ENCODE measurements at places on chromosomes 3 and 15.
A peak's percentile ranks its signal among the peaks of the same experiment; 100 is the strongest.

DNA sequence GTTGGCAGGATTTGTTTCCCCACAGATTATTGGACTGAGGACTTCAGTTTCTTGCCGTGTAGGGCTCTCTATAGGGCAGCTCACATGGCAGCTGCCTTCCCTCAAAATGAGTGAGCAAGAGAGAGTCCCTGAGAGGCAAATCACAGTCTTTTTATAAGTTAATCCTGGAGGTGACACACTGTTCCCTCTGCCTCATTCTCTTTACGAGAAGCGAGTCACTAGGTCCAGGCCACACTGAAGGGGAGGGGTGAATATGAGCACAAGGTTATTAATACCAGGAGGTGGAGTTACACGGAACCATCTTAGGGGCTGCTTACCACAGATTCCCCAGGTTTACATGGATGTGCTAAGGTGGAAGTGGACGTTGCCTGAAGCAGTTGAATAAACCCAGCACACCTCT is 77.0 kb downstream of the LPP start:
- DNase-seq = peak; percentile 39

- no peak for DNase-seq
Measured at GRCh38 chr3:136658946-136659682, 93.1 kb downstream of the STAG1 start.

- no peak for DNase-seq
Measured at GRCh38 chr3:177523872-177524438, 326.7 kb upstream of the TBL1XR1 start.

DNA sequence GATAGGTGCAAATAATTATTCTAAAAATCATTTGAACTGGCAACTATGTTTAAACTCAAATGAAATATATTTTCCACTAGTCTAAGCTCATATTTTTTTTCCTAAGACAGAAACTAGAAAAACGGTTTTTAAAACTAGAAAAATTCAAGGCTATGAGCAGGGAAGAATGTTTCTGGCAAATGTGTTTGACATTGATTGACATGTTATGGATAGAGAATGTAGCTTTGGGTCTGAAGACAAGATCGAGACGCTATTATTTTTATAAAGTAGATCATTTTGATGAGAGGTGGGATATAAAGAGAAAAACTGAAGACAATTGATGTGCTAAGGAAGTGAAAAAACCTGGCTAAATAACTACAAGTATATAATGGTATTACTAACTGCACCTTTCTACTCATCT is 415.2 kb downstream of the GABRB3 start:
- DNase-seq = no peak

- no peak for DNase-seq
Measured at GRCh38 chr3:122754929-122755328, 38.7 kb downstream of the HSPBAP1 start.

GRCh38 chr3:16496008-16496407 is 17.5 kb downstream of the RFTN1 start:
- DNase-seq = no peak

GRCh38 chr15:83714939-83715628 is 61.2 kb downstream of the ADAMTSL3 start:
- DNase-seq = no peak

DNA sequence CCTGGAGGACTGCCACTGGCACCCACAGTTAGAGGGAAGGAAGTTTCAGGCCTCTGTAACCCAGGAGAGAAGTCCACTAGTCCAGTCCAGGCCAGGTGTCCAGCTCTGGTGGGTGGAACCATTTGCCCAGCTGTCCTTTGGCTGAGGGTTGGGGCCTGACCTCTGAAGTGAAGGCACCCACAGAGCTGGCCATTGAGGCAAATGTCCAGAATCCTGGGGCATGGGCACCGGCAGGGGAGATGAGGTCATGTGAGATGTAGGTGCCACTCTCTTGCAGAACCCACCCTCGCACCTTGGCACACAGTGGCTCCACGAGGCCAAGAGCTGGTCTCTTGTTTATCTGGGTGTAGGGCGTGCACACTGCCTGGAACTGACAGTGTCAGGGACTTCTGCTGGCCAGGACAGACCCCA is 162.8 kb downstream of the SMAD6 start:
- no peak for DNase-seq

DNA sequence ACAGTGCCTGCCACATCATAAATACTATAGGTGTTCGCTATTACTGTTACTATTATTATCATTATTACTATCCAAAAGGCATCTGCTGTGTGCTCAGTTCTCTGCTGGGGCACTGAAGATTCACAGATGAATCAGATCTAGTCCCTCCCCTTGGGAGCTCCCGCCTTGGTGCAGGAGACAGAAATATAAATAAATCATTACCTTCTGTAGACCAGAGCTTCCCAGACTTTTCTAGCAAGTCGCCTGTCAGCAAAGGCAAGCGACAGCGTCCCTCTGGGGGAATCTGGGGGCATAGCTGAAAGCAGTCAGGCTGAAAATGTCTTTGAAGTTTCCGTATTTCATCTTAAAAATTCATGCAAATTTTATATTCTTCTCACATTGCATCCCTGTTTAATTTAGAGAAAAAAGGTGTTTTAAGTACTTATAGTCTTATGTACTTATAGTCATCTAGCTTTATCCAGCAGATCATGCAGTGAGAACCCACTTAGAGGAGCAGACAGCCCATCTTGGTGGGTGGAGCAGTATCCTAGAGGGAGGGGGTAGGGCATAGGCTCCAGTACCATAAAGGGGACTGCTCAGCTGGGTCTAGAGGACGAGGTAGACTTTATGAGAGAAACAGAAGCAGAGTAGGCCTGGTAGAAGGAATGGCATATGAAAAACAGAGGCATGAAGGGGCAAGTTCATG is 10.4 kb upstream of the BRPF1 start:
- no peak for DNase-seq

DNA sequence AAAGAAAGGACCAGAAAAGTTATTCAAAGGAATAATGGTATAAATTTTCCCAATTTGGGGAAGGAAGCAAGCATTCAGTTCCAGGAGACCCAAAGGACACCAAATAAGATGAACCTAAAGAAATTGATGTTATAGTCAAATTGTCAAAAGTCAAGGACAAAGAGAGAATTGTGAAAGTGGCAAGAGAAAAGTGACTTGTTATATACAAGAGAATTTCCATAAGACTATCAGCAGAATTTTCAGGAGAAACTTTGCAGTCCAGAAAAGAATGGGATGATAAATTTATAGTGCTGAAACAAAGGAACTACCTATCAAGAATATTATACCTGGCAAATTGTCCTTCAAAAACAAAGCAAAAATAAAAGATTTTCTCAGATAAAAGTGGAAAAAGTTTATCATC is 43.8 kb upstream of the FOXB1 start:
- DNase-seq = no peak

DNA sequence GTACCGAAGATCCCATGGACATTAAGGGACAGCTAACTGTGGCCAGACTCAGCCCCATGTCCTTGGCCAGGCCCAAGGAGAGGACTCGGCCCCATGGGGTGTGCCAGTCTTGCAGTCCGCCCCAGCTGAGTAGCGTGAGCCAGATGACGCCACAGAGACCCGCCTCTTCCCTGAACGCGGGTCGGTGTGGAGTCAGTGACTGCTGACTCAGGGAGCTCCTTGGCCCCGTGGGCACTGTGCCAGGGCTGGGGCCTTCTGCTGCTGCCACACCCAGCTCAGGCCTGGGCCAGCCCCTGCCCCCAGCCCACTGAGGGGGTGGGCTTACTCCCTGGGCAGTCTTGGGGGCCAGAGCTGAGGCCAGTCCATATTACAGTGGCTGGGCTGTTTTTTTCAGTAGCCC is 52.8 kb downstream of the PLXNA1 start:
- DNase-seq = no peak

DNA sequence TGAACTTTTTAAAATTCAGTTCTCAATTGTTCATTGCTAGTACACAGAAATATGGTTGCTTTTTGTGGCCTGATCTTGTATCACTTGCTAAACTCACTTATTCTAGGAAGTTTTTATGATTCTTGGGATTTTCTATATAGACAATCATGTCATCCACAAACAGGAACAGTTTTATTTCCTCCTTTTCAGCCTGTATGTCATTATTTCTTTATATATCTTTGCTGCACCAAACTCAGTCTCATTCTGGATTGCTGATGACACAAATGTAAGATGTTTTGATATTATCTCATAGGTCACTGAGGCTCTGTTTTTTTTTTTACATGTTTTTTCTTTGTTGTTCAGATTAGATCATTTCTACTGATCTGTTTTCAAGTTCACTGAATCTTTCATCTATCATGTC is 71.7 kb downstream of the TTBK2 start:
- no peak for DNase-seq

DNA sequence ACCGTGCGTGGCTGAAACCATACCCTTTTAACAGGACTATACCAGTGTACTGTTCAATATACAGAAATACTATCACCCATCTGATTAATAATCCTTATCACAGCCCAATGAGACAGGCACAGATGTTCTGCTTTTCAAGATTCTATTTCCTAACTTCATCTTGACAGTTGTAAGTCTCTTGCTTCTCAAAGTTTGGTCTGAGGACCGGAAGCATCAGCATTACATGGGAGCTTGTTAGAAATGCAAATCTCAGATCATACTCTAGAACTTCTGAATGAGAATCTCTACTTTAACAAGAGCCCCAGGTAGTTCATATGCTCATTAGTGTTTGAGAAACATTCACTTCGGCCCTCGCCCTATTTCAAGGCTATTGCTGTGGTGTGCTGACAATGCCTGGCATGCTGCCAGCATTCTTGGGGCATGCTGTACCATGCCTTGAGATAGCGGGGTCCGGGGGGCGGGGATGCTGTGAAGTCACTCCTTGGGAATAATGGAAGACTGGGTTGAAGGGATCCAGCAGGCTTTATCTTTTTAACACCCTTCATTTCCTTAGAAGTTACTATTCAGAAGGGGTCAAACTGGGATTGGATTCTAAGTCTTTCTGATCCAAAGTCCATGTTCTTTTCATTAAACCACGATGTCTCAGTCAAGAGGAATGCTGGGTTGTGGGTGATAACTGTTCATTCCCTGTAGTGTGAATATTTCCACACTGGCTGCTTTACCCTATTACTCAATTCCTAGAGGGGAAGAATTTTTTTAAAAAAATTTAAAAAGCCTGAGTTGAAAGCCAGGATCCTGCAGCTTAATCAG is 194.7 kb downstream of the LPP start:
- peak; percentile 92 for DNase-seq

DNA sequence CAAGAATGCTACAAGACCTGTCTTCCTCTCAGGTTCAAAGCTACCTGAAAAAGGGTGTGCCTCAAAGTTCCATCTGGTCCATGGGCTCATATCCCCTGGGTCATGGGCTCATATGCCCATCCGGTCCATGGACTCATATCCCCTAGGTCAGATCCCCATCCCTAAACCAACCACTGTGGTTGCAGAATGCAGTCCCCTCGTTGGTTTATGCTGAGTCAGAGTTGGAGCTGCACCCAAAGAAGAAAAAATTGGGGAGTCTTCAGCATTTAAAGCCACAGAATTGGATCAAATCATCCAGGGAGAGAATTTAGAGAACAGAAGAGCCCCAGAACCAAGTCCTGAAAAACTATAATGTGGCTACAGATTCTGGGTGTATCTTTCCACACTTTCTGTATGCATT is 71.5 kb upstream of the IL12A start:
- no peak for DNase-seq

DNA sequence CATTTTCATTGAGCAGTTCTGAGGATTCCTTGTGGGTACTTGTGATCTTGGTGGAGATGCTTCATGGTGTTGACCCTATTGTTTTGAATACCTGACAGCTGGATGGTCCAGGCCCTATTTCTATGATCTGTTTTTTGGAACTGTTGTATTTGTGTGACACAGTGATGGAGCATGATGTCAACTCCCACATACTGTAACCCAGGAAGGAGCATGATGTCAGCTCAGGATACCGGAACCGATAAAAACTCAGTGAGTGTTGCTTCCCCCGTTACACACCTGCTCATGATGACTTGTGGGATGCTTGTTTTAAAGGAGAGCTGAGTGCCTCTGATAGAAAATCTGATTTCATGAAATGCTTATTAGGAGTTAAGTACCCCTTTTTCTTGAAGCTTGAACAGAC is 45.1 kb downstream of the ZBTB38 start:
- no peak for DNase-seq

GRCh38 chr15:66735909-66736305 is 33.9 kb downstream of the SMAD6 start:
- no peak for DNase-seq

- no peak for DNase-seq
Measured at GRCh38 chr15:40930430-40931299, 1.5 kb downstream of the DLL4 start.

DNA sequence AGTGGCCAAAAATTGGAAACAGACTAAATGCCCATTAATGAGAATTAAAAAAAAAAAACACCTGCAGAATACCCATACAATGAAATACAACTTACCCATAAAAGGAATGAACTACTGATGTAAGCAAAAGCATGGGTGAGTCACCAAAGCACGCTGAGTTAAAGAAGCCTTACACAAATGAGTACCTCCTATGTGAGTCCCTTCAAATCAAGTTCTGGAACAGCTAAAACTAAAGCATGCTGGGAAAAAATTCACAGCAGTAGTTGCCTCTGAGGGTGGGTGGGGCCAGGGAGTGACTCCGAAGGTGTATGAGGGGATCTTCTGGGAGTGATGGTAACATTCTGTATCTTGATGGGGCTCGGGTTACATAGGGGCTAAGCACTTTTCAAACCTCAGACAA is 11.4 kb downstream of the MYO5C start:
- no peak for DNase-seq

- no peak for DNase-seq
Measured at GRCh38 chr3:42123012-42123581, 31.9 kb downstream of the TRAK1 start.

GRCh38 chr3:42025370-42026138 is 63.7 kb upstream of the ULK4 start:
- DNase-seq = peak; percentile 74

DNA sequence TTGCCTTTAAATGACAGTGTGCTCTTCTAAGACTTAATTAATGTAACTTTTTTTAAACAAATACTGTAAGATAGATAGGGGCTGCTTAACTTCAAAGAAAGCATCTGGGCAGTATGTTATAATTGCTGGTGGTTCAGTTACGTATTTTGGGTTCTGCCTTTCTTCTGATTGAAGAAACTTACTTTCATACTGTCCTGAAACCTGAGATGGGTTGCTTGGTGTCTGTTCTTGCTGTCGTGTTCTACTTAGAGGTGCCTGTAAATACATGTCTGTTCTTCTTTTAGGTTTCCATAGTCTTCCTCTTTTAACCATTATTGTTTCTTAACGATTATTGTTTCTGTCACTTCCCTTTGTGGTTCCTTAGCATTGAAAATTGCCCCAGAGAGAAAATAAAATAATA is 297.7 kb upstream of the CHRM5 start:
- DNase-seq = no peak

- no peak for DNase-seq
Measured at GRCh38 chr3:10432156-10432845, 73.1 kb downstream of the ATP2B2 start.

DNA sequence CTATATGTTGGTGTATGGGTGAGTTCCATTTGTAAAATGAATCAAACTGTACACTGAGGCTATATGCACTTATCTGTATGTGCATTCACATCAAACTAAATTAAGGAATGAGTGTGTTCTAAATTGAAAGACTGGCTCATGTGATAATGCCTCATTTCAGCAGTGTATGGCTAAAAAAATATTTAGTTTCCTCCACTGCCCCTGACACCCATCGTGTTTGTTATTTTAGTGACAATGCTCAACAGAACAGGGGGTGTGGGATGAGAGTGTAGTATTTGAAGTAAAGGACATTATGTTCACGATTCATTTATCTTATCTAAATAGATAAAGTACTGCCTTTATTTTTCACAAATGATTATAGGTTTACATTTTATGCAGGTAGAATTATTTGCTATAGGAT is 301.1 kb upstream of the ARPP21 start:
- DNase-seq = no peak

GRCh38 chr3:188527389-188527788 is 373.4 kb downstream of the LPP start:
- DNase-seq = no peak
